ENCODE measurements at places on chromosomes 13 and 19.
A peak's percentile ranks its signal among the peaks of the same experiment; 100 is the strongest.

GRCh38 chr19:39203372-39204341 lies at the start of gene SYCN:
Gene SYCN, minus strand, starts transcription at chr19:39204263. Its CDS starts 9 bp downstream, at chr19:39204254.
- DNase-seq = no peak

- no peak for DNase-seq
Observed at GRCh38 chr13:69935043-69935442, 172.6 kb upstream of the ATXN8OS start.

GRCh38 chr13:44362394-44363040 lies 11.1 kb upstream of the SERP2 start:
- no peak for DNase-seq

DNA sequence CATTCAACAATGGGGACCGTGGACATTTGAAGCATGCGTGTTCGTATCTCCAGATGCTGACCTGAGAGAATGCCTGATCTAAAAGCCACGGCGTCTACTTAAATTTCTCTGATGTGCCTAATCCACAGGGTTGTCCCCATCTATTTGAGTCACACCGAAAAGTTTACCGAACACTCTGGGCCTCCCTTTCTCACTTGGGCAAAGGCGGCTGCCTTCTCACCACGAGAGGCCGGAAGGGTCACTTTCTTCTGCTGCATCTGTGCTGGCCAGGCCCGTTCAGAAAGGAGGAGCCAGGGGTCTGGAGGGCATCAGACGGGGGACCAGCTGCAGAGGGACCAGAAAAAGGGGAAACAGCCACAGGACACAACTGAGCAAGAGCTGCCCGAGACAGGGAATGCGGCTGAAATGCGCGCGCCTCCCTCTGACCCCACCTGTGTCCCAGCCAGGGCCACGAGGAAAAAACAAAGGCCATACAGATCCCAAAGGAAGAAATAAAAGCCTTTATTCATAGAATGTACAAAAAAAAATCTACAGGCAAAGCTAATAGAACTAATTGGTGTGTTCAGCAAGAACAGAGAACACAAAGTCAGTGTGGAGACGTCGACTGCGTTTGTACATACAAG lies 71.3 kb upstream of the C13orf46 start:
- no peak for DNase-seq

DNA sequence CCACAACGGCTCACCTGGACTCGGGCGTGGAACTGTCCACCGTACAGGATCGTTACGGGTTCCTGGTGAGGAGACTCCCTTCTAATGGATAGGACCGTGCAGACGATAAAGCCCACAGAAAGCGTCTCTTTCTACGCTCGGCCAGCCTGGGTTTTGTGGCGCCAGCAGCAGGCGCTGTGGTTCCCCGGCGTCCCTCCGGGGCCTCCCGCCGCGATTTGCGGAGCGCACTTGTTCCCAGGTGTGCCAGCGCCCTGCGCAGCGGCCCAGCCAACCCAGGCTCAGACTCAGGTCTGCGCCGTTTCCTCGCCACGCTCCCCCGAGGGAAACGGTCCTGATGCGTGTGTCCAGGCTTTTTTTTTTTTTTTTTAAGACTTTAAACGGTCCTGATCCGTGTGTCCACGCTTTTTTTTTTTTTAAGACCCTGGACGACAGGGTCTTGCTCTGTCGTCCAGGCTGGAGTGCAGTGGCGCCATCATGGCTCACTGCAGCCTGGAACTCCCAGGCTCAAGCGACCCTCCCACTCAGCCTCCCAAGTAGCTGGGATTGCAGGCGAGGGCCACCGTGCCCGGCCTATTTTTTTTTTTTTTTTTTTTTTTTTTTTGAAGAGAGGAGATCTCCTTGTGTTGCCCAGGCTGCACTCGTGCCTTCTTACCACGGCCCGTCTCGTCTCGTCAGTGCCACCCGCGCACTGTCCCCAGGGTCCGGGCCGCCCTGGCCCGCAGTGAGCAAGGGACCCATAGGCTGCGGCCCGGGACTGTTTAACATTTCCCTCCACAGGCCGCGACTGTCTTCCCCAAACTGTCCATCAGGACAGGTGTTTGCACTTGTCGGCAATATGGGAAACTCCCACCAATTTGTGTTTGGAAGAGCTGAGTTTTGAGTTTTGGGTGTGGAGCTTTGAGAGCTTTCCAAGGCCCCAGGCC lies 23.8 kb downstream of the GJA3 start:
- DNase-seq = no peak

- no peak for DNase-seq
Observed at GRCh38 chr19:38720559-38721236, 23.6 kb downstream of the CAPN12 start.

DNA sequence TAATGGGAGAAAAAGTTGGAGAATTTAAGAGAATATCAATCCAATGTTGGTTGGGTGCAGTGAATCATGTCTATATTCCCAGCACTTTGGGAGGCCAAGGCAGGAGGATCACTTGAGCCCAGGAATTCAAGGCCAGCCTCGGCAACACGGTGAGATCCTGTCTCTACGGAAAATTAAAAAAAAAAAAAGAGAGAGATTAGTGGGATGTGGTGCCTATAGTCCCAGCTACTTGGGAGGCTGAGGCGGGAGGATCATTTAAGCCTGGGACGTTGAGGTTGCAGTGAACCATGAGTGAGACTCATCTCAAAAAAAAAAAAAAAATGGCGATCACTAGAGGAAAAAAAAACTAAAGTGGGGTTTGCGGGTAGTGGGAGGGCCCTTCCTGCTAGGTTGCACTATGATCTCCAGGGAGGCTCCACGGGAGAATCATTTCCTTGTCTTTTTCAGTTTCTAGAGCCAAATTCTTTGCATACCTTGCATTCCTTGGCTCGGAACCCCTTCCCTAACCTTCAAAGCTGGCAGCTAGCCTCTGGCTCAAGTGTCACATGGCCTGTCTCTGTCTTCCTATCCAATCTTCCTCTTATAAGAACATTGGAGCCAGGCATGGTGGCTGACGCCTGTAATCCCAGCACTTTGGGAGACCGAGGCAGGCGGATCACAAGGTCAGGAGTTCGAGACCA lies 5.8 kb upstream of the ERCC2 start:
- peak; percentile 55 for DNase-seq

- no peak for DNase-seq
Observed at GRCh38 chr13:75372923-75373841, 108.8 kb downstream of the TBC1D4 start.

- DNase-seq = peak; percentile 79
Observed at GRCh38 chr19:19860756-19861390, 4.8 kb upstream of the ZNF253 start.

- DNase-seq = no peak
Observed at GRCh38 chr13:53749306-53749705, 720.7 kb downstream of the OLFM4 start.

Measured in right renal pelvis (tissue), 4 donors.